Kidney (tissue), 22 donors: ENCODE measurements at places on chromosomes 3 and 15. TPM values are rescaled to one million over a fixed set of nuclear protein-coding genes. Genes with fewer than 3 reads are reported as not detected.

AGTR1 gene
- total RNA-seq, result 5.6 TPM

GHSR gene
- total RNA-seq, result not detected

SCAANT1 gene
- total RNA-seq, result not detected

EFCAB12 gene
- total RNA-seq, result 3.5 TPM

SLC25A36 gene
- total RNA-seq, result 78.1 TPM

CHMP2B gene
- total RNA-seq, result 37.8 TPM

ITIH1 gene
- total RNA-seq, result 0.22 TPM

TMEM108 gene
- 0.91 TPM for total RNA-seq

TICRR gene
- 0.25 TPM for total RNA-seq

SRPRB gene
- 58.8 TPM for total RNA-seq

C3orf49 gene
- not detected for total RNA-seq

RTP1 gene
- not detected for total RNA-seq

CHRM5 gene
- total RNA-seq, result 0.06 TPM

ARHGAP11A gene
- total RNA-seq, result 4.6 TPM

CHRNA7 gene
- 1.6 TPM for total RNA-seq

CA12 gene
- 237 TPM for total RNA-seq

VIPR1 gene
- total RNA-seq, result 4.9 TPM

RTP3 gene
- total RNA-seq, result not detected

ZBED2 gene
- total RNA-seq, result 0.66 TPM

OXTR gene
- 1.2 TPM for total RNA-seq

RBP2 gene
- total RNA-seq, result not detected

CRABP1 gene
- total RNA-seq, result not detected

ACOX2 gene
- total RNA-seq, result 18.6 TPM

ZKSCAN7 gene
- 7.9 TPM for total RNA-seq

OCA2 gene
- 2.5 TPM for total RNA-seq

CTXN2 gene
- total RNA-seq, result 0.06 TPM

TNNC1 gene
- 2.2 TPM for total RNA-seq

HRG gene
- total RNA-seq, result 0.35 TPM

SLC22A14 gene
- 0.19 TPM for total RNA-seq

INSYN1 gene
- 4.2 TPM for total RNA-seq

SNX4 gene
- total RNA-seq, result 46.1 TPM

FOXL2 gene
- not detected for total RNA-seq

GRIP2 gene
- 3.0 TPM for total RNA-seq

SH3GL3 gene
- total RNA-seq, result 0.47 TPM

KIF23 gene
- total RNA-seq, result 2.5 TPM
